ENCODE measurements at places on chromosomes 2 and 18.

- DNase-seq = no peak
These were observed 35.1 kb downstream of the MSH2 start for GRCh38 chr2:47438106-47438505.

GRCh38 chr2:88737385-88737784, 45.9 kb downstream of the RPIA start:
- DNase-seq = no peak

DNA sequence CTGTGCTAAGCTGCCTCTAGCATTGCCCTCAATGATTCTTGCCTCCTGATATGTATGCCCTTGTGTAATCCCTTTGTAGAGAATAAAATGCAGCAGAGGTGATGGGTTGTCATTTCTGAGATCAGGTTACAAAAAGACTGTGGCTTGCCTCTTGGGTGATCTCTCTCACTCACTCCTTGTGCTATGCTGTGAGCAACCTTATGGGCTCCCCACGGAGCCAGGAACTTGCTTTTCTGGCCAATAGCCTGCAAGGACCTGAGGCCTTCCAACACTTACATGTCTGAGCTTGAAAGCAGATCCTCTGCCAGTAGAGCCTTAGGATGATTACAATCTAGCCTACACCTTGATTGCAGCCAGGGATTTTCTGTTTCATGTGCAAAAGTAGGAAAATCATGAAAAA, 123.1 kb upstream of the XIRP2 start:
- DNase-seq = no peak

DNA sequence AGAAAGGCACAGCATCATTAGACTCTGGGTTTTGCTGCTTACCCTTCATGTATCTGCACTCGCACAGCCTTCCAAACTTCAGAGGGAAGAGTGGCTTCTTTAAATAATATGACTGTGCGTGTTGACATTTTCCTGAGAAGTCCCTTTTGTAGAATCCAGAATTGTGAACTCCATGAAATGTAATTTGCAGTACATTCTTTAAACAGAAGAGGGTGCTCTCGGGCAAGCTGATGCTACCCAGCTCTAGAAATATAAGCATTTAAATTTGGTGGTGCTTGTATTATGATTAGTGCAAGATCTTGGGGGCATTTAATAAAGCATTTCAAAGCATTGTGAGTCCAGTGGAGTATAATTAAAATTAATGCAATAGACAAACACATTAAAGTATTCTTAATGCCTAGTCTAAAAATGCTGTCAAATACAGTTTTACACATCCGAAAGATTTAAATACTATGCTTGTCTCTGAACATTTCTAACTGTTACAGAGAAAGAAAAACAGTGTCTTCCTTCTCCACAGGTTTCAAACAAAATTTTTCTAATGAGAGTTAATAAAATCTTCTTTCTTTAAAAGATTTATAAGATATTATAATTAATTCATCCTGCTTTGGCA, 17.3 kb upstream of the GTF2A1L start:
- no peak for DNase-seq

- DNase-seq = no peak
These were observed 69.4 kb downstream of the PXDN start for GRCh38 chr2:1674766-1675397.

- no peak for DNase-seq
These were observed 315.4 kb downstream of the CDH2 start for GRCh38 chr18:27861539-27861938.

- DNase-seq = no peak
These were observed 80.6 kb upstream of the LRRTM4 start for GRCh38 chr2:77602771-77603170.

DNA sequence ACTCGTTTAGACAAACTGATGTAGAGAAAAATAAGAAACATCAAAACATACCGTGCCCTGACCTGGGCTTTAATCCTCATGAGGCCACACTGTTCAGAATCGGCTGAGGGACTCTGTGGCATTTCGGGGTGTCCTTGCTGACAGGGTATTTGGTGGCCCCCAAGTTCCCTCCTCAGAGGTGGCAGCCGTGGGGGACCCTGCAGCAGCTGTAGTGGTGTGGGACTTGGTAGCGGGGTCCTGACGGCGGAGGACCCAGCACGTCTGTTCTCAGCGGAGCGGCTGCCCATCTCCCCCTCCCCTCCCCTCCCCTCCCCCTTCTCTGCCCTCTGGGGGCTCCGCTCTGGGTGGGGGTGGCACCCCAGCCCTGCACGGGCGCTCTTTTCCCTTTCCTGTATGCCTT, 18.4 kb downstream of the KCNG2 start:
- no peak for DNase-seq

GRCh38 chr2:188677142-188677541, 297.0 kb upstream of the COL3A1 start:
- no peak for DNase-seq

GRCh38 chr2:16080071-16080470, 139.7 kb downstream of the MYCN start:
- no peak for DNase-seq

DNA sequence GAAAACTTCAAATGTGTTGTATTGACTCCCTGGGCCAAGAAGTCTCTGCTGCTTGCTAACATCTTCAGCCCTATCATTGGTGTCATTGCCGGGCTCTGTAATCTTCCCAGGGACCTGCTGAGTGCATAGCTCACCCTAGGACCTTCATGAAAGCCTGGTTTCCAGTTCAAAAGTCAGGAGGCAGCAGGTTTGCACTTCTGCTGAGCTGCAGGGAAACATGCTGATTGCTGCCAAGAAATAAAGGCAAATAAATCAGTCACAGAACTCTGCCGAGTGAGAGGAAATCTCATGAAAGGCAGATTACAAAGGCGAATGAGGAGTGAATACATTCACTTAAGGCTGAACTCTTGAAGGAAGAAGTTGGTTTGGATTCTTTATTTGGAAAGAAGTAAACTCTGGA, 1947.6 kb upstream of the CELF4 start:
- no peak for DNase-seq

GRCh38 chr2:187976986-187977333, 314.7 kb upstream of the GULP1 start:
- DNase-seq = no peak

DNA sequence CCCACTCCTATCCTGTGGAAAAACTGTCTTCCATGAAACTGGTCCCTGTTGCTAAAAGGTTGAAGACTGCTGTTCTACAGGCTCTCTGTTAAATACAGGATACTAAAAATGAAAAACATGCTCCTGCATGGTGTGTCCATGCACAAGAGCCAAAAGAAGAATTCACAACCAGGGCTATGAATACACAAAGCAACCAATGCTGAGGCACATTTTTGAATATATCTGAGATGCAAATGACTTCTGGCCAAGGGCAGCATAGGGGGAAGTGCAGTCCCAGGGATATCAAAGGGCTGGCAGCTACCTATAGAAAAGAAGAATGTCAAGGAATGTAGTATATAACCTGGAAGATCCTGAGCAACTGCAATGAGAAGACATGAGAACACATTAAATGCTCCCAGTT, 6.6 kb downstream of the NEMP2 start:
- no peak for DNase-seq

- DNase-seq = no peak
These were observed 261.2 kb downstream of the ALK start for GRCh38 chr2:29660201-29660600.

DNA sequence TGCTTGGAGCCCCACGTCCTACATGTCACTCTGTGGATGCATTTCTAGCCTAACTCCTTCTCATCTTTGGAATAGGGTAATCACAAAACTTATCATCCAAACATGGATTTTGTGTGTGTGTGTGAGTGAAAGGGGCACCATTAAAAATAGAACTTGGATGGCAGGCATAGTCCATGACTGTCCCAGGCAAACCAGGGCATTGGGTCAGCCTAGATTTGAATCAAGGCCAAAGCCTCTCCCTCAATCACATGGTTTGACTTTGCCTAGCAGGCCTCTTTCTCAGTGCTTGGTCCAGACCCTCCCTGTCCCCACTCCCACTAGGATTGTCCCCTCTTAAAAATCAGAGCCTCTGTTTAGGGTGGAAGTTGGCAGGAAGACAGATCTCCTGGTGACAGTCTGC, 67.4 kb upstream of the BCL2L11 start:
- DNase-seq = no peak

GRCh38 chr18:74611765-74612164, 14.1 kb downstream of the ZNF407 start:
- DNase-seq = no peak

DNA sequence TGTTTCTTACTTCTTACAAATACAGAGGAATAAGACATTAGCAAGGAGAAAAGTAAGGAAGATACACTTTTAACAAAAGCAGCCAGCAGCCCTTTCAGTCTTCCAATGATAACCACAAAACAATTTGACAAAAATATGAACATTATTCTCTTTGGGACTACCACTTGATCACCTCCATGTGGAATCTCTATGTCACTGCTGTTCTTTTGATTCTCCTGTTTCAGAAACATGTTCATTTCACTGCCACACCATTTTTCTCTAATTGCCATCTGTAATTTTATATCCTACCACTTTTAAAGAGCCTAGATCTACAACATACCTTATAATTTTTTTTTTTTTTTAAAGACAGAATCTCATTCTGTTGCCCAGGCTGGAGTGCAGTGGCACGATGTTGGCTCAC, 10.9 kb downstream of the INO80D start:
- no peak for DNase-seq

DNA sequence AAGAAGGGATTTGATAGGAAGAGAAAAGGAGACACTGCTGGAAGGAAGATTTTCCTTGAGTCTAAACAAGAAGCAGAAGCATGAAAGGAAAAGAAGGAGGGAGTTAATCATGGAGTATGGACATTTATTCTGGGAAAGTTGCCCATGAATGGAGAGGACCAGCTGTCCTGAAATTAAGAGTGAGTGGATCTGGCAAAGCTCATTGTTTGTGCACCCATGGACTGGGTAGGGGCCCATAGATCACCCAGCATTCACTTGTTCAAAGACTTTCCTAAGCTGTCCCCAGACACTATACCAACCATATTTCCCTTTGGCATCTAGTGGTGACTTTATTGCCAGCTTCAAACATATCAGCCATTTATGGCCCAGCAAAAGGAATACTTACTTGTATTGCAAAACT, 422.7 kb downstream of the FBXO15 start:
- no peak for DNase-seq

DNA sequence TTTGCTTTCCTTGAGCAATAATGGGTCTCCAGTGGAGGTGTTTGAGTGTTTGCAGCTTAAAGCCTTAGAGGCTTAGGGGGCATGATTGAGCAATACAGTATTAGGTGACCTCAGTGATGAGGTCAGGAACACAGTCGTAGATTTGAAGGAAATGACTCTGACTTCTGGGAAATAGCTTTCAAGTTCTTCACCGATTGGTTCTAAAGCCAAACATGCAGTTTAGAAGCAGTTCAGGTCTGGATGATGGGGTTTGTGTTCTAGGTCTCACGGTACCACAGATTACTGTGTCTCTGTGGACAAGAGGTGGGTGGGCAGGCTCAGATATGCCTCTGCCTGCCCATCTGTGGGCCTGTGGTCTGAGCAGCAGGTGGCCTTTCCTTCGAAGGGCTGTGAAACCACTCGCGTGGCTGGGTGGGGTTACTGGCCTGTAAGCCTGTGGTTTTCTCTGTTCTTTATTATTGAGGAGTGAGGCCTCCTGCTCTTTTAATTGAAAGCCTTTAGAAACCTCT, 7.8 kb downstream of the MTHFD2 start:
- no peak for DNase-seq
